ENCODE measurements at places on chromosomes 5 and 9.

- no peaks in the 10 kb centered on the region for H3K4me1 ChIP-seq
- no peaks in the 10 kb centered on the region for H3K27me3 ChIP-seq
- no peak overlapping the region for H3K4me3 ChIP-seq
- no peak overlapping the region for H3K27ac ChIP-seq
- no peak for DNase-seq
Measured at GRCh38 chr5:10118150-10118549, 131.5 kb downstream of the ATPSCKMT start.

DNA sequence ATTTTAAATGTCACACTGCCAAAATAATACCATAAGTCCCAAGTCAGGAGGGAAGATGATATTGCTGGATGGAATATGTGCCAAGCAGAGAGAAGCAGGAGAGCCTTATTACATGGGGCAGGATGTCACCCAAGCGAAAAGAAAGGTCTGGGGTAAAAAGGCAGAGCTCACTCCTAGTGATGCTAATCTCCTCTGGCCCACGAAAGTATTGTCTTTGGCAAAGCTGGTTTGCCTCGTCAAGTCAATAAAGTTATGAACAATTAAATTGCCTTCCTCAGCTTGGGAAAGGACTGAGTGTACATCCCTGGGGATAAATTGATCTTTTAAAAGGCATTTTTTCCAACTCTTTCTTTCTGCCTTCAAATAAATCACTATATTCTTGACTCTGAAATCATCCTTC is 220.6 kb downstream of the DMAC1 start:
- peaks cover 4% of the 10 kb centered on the region for H3K27me3 ChIP-seq
- peaks cover 1% of the 10 kb centered on the region for H3K36me3 ChIP-seq
- no peaks in the 10 kb centered on the region for H3K4me1 ChIP-seq
- no peak overlapping the region for H3K27ac ChIP-seq
- no peak overlapping the region for H3K4me3 ChIP-seq

GRCh38 chr5:107518190-107518589 is 152.5 kb downstream of the EFNA5 start:
- H3K36me3 ChIP-seq = no peaks in the 10 kb centered on the region
- DNase-seq = no peak
- no peak overlapping the region for H3K4me3 ChIP-seq

DNA sequence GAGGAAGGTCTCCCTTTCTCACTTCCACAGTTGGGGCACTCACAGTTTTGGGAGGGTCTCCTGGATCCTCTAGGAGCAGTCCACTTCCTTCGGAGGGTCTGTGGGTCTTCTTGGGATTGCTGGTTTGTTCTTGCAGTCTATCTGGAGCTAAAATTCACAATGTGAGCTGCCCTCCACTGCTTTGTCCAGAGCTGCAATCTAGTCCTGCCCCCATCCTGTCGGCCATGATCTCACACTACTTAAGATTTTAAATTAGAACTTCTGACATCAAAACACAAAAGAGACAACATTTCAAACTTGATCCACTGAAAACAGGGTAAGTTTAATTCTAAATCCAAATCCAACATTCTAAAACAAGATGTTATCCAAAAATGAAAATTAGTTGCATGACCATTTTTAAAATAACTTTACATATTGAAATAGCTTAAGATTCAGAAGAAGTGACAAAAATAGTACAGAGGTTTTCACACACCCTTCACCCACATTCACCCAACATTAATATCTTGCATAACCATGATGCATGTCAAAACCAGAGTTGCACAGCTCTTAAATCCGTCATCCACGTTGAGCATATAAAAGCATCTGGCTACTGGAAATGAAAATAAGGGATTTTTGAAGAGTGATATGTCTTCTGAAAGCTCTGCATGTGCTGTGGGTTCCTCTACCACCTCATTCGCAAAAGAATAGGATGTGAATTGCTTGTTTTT is 113.7 kb upstream of the EPB41L4A start:
- H3K4me3 ChIP-seq = no peak overlapping the region
- no peak for DNase-seq
- peaks cover 2% of the 10 kb centered on the region for H3K27me3 ChIP-seq
- no peak overlapping the region for H3K27ac ChIP-seq
- H3K36me3 ChIP-seq = no peaks in the 10 kb centered on the region

DNA sequence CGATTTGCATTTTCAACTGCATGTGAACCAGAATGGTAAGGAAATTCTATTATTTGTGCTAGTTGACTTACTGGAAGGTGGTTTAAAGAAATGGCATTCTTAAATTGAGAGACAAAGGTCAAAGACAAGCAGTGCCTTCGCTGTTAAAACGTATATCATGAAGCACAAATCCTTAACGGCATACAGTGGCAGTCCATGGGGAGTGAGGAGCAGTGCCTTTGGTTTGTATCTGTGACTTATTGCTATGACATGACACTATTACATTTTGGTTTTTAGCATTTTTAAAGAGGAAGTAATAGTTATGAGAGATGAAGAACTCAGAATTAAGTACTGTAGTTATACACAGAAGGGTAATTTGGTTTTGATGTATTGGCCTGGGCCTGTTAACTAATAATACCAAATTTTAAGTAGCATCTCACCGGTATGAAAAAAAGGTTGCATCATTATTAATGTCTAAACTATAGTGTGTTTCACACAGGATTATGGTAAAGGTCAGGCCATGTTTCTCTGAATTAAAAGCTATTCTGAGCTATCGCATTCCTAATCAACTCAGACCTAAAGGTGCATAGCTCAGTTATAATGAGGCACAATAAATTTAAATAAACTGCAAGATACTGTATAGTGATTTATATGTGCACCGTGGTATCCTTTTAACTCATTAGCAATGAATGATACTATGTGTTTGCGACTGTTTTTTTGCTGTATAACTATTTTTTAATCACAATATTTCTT is 339.8 kb upstream of the ARRDC3 start:
- H3K36me3 ChIP-seq = no peaks in the 10 kb centered on the region
- H3K27me3 ChIP-seq = no peaks in the 10 kb centered on the region
- H3K27ac ChIP-seq = no peak overlapping the region
- H3K4me3 ChIP-seq = no peak overlapping the region

- H3K36me3 ChIP-seq = no peaks in the 10 kb centered on the region
- H3K27me3 ChIP-seq = no peaks in the 10 kb centered on the region
- no peak overlapping the region for H3K27ac ChIP-seq
- H3K4me1 ChIP-seq = no peaks in the 10 kb centered on the region
- DNase-seq = no peak
Measured at GRCh38 chr5:162410365-162410764, 342.8 kb downstream of the GABRG2 start.

- no peak for DNase-seq
- peak overlapping the region; percentile 13 for H3K27ac ChIP-seq
- H3K27me3 ChIP-seq = no peaks in the 10 kb centered on the region
- H3K36me3 ChIP-seq = peaks cover 19% of the 10 kb centered on the region
- H3K4me3 ChIP-seq = no peak overlapping the region
Measured at GRCh38 chr9:136907011-136907914, 20.9 kb downstream of the TRAF2 start.

- peaks cover 52% of the 10 kb centered on the region for H3K4me1 ChIP-seq
- H3K27ac ChIP-seq = peak overlapping the region; percentile 22
- H3K27me3 ChIP-seq = no peaks in the 10 kb centered on the region
- DNase-seq = no peak
Measured at GRCh38 chr5:40389591-40389990, 290.1 kb upstream of the PTGER4 start.

DNA sequence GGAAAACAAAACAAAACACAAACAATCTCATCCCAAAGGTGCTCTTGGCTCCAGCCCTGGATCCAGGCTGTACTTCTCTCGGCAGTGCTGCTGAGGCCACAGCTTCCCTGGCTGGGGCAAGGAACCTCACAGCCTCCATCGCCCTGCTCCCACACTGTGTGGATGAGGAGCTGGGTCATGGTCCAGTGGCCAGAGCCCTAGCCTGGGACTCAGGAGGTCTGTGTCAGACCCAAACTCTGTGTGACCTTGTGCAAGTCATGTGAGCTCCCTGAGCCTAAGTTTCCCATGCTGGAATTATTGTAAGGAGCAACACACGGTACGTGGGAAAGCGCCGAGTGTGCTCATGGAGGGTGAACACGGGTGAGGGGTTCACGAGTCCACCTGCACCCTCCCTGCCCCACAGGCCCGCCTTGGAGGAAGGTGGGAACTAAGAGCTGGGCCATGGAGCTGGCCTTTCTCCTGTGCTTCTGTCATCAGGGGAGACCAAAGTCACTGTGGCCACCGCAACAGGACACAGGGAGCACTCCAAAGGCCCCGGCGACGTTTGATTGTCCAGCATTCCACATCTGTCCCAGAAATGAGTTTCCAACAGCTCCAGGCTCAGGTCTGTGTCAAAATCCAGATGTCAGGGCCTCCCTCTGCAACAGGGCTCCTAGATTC is 26.2 kb upstream of the SMU1 start:
- H3K4me3 ChIP-seq = no peak overlapping the region
- H3K27ac ChIP-seq = no peak overlapping the region
- H3K27me3 ChIP-seq = no peaks in the 10 kb centered on the region
- DNase-seq = no peak
- H3K36me3 ChIP-seq = no peaks in the 10 kb centered on the region
- no peaks in the 10 kb centered on the region for H3K4me1 ChIP-seq

GRCh38 chr5:87390576-87391199 is 22.0 kb downstream of the CCNH start:
- no peak for DNase-seq
- no peaks in the 10 kb centered on the region for H3K27me3 ChIP-seq
- peaks cover 12% of the 10 kb centered on the region for H3K4me1 ChIP-seq
- H3K36me3 ChIP-seq = peaks cover 37% of the 10 kb centered on the region
- H3K27ac ChIP-seq = no peak overlapping the region

DNA sequence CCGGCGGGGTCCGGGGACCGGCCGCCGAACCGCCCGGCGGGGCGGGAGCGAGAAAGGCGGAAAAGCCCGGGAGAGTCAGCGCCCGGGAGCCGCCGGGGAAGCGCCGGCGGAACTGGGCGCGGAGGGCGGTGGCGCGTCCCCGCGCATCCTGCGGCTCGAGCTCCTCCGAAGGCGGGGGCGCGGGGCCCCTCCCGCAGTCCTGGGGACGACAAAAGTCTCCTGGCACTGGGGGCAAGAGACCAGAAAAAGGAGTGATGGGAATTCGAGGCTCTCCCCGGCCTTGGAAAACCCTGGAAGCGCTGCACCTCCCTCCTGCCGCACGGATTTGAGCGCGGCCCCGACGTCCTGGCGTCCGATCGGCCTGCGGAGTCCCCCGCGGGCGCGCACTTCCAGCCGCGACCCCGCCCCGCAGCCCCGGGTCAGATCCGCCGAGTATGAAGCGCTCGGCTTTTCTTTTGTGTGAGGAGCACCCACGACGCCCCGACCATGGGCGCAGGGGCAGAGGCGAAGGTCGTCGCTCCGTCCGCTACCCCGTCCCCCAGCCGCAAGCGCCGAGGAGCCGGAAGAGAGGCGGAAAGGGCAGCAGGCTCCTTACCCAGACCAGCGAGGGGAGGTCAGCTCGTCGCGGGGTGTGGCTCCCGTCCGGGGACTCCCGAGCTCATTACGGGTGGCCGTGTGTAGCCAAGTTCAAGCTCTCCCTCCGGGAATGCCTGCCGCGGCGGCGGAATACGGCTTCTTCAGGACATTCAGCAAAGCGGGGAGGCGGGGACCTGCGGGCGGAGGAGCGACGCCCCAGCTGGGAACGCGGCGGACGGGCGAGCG is at the start of gene EPB41L4A:
TSS of gene EPB41L4A (minus strand) at position 114 of the 822 bp plus-strand sequence. CDS start 238 bp downstream, outside the sequence.
- DNase-seq = peak; percentile 48
- H3K36me3 ChIP-seq = no peaks in the 10 kb centered on the region
- peaks cover 7% of the 10 kb centered on the region for H3K4me1 ChIP-seq
- H3K27ac ChIP-seq = no peak within 1 kb of the TSS

DNA sequence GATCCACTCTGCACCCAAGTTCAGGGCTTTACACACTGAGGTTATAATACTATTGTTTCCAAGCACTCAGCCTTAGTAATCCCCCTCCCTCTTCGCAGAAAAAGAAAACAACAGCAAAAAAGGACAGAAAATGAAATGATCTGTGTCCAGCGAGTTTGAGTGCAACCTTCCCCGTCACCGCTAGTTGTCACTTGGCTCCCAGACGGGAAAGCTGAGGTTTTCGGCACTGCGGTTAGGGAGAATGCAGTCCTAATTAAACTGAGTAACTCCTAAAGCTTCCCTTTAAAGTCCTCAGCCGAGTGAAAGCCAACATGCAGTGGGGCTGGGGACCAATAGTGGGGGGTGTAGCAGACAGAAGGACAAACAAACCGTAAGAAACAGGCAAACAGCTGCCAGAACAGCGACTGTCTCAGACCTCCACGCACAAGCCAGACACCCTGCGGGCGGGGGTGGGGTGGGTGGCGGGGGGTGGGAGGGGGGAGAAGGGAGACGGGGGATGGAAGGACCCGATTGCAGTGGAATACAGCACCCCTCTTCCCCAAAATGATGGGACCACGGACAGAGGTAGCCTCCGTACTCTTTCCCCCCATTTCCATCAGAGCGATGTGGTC is 680 bp downstream of the GLRA1 start:
- no peak overlapping the region for H3K4me3 ChIP-seq
- no peak for DNase-seq
- H3K27ac ChIP-seq = no peak overlapping the region
- no peaks in the 10 kb centered on the region for H3K36me3 ChIP-seq
- H3K27me3 ChIP-seq = peaks cover 11% of the 10 kb centered on the region

Measured in activated naive CD8-positive, alpha-beta T cell treated with anti-CD3 and anti-CD28 coated beads, Interleukin-2, amount 10 ng/mL, durations not matched to agents 7 days and 5 days (primary cell).